Stimulated activated naive CD4-positive, alpha-beta T cell treated with Interleukin-2 at 50 U/mL for 16 hours (primary cell): ENCODE measurements at places on chromosomes 2 and 18.

- DNase-seq: no peak
Measured at GRCh38 chr18:78408623-78409022, 571.0 kb upstream of the SALL3 start.

- DNase-seq: no peak
Measured at GRCh38 chr2:177430411-177430810, 37.8 kb downstream of the AGPS start.

DNA sequence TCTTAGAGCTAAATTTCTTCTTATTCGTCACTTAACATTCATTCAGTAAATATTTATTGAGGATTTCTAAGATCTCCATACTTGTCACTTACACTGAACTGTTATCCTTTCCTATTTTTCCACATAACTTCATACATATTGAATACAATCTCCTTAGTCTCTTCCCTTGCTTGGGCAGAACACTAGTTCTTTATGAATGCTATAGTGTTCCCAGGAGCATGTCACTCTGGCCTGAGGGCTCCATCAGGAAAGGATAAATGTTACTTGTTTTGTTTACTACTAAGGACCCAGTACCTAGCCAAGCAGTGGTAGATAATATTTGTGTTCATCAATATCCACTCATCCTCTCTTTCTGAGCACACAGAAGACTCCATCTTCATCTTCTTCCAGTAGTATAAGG is 544.7 kb downstream of the ZEB2 start:
- no peak for DNase-seq

DNA sequence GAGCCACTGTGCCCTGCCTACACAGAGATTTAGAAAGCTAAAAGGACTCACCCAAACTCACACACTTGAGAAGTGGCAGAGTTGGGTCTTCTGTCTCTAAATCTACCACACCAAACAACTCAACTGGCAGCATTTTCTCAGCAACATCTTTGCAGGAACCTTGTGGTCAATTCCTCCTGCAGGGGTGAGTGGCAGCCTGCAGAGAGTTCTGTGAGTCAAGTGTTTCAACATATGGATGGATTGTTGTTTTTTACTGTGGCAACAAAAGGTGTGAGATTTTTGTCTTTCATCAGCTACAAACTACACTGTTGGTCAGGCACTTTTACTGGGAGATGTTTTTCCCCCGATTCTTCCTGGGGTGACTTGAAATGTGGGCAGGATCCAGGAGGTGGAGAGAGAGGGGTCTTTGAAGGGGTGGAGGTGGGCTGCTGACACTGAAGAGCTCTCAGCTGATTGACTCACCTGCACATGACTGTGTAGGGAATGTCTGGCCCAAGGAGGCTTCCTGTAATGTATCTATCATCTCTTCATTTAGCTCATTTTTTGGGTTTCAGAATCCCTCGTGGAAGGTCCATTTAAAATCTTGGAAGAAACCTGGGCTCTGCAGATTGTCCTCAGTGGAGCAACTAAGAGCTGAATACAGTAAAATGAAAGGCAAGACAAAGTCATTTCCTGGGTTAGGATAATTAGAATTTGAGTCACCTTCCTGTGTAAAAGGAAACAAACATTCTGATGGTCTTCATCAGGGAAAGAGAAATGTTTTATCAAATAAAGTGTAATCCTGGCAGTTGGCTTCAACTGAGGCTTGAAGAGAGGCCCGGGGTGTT is 98.6 kb downstream of the MSH2 start:
- no peak for DNase-seq

- DNase-seq: no peak
Measured at GRCh38 chr18:63307551-63308200, 11.9 kb downstream of the BCL2 start.

- DNase-seq: peak; percentile 77
Measured at GRCh38 chr2:136118819-136119716, 1.1 kb upstream of the CXCR4 start.

DNA sequence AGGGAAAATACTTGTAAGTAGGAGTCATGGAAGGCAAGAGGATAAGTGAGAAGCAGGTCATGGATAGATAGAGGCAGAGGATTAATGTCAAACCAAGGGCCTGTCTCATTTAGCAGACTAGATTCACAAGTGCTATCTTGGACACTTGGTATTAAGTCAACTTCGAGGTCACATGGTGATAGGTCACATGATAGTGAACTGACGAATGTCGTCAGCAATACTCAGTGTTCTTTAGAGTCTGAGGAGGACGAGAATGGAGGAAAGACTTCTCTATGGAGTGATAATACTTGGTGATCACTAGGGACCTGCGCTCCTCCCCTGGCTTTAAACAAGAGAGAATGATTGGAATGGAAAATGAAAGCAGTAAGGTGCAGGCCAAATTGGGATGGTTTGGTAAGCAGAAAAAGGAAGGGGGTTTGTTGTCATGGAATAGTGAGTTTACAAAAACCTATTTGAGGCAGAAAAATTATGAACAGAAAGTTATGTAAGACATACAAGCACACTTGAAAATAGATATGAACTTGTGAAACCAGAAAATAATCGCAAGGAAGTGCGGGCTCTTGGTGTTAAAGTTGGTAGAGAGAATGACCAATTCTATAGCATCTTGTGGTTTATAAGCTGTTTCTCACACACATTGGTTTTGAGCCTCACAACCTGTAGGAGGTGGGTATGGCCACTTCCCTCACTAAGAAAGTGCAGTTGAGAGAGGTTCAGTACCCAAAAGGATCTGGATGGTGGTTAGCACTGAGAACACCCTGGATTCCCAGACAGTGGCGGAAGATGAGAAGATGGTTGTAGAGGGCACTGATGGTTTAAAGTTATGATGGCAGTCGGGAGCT is 141.5 kb downstream of the WDSUB1 start:
- DNase-seq: no peak

DNA sequence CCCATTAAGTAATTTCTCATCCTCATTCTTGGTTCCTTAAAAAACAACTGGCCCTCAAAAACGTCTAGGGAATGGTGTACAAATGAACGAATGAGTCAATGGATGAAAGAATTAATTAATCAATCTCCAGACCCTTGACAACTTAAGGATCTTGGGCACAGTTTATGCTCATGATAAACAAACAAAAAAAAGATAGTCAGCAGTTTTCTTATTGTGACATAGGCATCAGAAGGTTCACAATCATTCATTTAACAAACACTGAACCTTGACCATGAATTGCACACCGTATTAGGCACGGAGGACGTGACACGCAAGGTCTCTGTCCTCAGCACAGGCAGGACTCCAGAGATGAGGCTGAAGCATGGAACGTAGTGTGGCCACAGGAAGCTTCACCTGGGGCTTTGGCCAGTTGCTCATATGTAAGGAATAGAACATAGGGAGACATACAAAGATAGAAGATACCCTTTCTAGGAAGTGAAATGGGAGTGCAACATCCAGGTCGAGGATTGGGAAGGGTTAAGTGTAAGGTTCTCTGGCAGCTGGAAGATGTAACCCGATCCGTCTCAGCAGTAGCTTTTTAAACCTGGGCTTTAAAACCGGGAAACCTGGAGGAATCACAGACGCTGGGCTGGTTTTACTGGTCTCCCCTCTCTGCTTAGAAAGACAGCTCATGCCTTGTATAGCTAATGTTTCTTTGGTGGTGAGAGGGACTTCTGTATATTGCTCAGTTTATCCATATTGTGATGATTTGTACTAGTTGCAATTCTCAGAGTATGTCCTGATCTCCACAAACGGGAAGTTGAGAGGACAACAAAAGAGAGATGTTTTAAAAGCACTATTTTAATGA is 8.9 kb upstream of the LTBP1 start:
- no peak for DNase-seq

- no peak for DNase-seq
Measured at GRCh38 chr18:8029061-8029460, 461.9 kb downstream of the PTPRM start.

- no peak for DNase-seq
Measured at GRCh38 chr2:2795438-2796091, 464.5 kb upstream of the MYT1L start.

DNA sequence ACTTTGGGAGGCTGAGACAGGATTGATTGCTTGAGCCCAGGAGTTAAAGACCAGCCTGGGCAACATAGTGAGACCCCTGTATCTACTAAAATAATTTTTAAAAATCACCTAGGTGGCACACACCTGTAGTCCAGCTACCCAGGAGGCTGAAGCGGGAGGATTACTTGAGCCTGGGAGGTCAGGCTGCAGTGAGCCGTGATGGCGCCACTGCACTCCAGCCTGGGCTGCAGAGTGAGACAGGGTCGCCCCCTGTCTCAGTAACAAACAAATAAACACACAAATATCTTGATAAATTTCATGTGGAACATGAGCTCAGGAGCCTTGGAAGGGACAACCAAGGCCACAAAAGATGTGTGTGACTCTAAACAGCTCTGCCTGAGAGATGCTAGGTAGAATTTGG is 11.7 kb upstream of the ANKRD53 start:
- no peak for DNase-seq

GRCh38 chr2:5697562-5697961 is 5.4 kb downstream of the SOX11 start:
- DNase-seq: no peak

GRCh38 chr2:20182241-20182931 is 42.5 kb downstream of the SDC1 start:
- DNase-seq: no peak

DNA sequence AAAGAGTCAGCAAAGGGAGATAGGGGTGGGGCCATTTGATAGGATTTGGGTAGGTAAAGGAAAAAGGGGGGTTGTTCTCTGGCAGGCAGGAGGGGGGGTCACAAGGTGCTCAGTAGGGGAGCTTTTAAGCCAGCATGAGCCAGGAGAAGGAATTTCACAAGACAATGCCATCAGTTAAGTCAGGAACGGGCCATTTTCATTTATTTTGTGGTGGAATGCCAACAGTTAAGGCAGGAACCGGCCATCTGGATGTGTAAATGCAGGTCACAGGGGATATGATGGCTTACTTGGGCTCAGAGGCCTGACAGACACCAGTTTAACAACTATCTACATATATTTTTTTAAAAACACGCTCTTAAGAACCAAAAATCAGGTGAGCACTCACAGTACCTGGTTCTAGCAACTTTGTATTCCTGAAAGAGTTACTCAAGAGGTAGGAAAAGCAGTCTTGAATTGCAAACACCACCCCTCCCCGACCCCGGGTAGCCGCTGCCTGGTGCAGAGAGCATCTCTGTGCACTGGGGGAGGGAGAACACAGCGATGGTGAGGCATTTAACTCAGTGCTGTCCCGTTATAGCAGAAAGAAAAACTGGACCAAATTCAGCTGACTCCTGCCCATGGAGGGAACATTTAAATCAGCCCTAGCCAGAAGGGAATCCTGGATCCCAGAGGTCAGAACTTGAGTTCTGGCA is 414.5 kb upstream of the KLHL29 start:
- no peak for DNase-seq

GRCh38 chr2:74975016-74975415 is 16.6 kb downstream of the POLE4 start:
- no peak for DNase-seq

DNA sequence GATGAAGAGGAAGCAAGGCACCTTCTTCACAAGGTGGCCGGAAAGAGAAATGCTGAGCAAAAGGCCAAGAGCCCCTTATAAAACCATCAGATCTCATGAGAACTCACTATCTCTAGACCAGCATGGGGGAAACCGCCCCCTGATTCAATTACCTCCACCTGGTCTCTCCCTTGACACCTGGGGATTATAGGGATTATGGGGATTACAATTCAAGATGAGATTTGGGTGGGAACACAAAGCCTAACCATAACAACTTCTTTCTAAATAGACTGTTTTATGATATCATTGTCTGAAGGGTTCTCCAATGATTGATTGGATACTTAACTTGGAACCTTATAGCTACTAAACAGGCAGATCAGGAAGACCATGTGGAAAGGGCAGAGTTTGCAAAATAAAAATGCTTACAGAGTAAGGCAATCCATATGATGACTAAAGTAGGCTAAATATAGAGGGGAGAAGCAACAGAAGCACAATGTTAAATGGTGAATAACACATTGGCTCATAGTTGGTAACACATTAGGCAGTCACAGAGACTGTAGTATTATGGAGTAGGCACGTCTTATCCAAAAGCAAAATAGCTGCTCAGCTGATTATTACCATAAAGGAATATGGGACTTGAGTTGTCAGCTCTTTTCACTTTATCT is 179.0 kb downstream of the BARD1 start:
- DNase-seq: no peak

GRCh38 chr2:69773206-69773605 is 31.3 kb downstream of the ANXA4 start:
- no peak for DNase-seq

GRCh38 chr2:120419073-120419472 is 73.1 kb downstream of the INHBB start:
- DNase-seq: no peak

DNA sequence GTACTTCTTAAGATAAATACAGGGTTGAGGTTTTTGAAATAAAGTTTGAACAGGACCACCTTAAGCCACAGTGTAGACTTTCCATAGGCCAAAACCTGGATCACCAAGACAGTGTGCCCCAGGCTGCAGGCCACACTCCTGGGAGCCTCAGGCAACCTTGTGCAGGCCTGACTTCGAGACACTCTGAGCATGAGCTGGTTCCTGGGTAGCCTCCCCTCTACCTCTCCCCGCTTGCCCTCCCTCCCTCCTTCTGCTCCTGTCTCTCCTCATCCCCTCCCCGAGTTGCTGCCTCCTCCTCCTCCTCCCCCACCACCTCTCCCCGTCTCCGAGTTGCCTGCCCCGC is 10.6 kb upstream of the PROC start:
- DNase-seq: no peak

- no peak for DNase-seq
Measured at GRCh38 chr2:212832211-212833195, 293.9 kb upstream of the ERBB4 start.

DNA sequence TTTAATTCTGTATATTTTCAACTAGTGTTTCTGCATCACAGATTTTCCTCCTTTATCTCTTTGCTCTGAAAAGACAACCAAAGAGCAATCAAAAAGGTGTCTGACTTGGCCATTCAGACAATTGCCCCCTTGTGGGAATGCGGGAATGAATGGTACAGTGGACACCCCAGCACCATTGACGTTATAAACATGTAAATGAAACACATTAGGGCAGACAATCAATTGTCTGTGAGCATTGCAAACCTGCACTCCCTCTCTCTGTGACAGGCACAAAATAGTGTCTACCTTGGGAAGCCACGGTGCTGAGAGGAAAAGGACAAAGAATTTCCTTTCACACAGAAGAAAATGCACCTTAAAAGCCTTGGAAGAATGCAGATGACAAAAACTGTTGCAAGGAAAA is 8.0 kb downstream of the ZEB2 start:
- no peak for DNase-seq

GRCh38 chr18:63120620-63121019 is 198.9 kb downstream of the BCL2 start:
- no peak for DNase-seq

DNA sequence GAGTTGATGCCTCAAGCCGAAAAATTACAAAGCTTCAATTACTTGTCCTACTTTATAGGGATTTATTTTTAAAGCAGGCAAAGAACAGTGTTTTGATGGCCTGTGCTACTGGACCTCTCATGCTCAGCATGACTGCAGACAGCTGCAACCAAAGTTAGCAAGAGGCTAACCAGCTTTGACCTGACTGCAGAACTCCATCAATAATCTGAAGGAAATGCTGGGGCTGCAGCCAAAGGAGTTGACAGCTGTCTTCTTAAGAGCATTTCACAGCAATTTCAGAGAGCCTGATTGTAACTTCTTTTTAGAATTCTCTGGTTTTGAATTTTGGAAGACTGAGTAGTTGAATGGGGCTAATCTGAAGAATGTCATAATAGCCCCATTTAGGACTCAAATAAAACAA is 46.5 kb upstream of the SESTD1 start:
- DNase-seq: no peak
